SW480 (cell line): ENCODE measurements at places on chromosomes 3 and 15.

GRCh38 chr3:127707851-127708411 lies 35.2 kb downstream of the ABTB1 start:
- DNase-seq, result no peak

DNA sequence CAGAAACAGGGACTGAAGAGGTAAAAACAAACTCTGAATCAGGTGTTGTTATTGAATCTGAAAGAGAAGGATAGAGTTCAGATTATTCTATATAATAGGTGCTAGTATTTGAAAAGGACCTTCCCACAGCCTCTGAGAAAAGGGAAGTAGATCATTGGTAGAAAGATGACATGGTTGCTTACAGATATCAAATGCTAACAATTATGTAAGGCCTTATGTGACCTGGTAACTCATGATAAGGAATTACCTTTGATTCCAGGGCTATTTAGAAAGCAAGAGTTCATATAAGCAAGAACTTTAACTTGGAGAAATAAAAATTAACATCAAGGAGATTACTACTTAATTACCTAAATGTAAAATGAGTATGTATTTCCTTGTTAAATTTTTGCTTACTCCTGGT lies 7.6 kb downstream of the SLC27A2 start:
- no peak for DNase-seq

DNA sequence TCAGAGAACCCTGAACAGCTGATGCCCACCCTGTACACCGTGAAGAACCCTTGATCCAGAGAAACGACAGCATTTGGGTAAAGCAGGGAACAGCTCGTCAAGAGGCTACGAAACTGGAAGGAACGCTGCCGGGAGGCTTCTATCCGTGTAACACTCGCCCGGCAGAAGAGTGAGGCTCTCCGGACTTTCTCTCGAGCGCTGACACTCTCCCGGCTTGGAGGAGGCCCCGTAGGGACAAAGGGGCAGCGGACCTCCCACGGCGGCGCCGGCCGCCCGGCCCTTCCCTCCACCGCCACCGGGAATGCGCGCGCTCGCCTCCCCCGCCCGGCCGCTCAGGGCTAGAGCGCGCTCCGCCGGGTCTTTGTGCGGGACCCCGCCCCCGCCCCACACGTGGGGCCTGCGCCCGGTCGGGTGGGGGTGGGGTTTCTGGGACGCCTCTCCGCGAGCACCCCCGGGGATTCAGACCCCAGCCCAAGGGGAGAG lies 1.7 kb downstream of the HYAL2 start:
- no peak for DNase-seq

- DNase-seq, result no peak
Measured at GRCh38 chr3:144049374-144049773, 77.8 kb downstream of the DIPK2A start.

- DNase-seq, result no peak
Measured at GRCh38 chr15:62497356-62497755, 332.3 kb upstream of the C2CD4B start.

GRCh38 chr3:18370672-18371071 lies 54.5 kb downstream of the SATB1 start:
- no peak for DNase-seq

DNA sequence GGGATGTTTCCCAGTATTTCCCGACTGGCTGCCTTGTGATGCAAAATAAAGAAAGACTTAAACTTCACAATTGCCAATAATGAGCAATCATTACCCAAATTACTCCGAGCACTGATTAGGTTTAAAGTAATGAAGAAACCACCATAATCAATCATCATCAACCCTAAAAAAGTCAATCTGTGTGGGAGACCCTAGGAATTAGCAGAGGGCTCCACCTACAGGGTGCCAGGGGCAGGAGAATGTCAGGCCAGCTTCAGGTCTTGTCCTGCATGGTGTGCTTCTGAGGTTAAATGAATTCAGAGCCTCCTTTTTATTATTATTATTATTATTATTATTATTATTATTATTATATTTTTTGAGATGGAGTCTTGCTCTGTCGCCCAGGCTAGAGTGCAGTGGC lies 478.0 kb upstream of the ARRDC4 start:
- DNase-seq, result no peak

DNA sequence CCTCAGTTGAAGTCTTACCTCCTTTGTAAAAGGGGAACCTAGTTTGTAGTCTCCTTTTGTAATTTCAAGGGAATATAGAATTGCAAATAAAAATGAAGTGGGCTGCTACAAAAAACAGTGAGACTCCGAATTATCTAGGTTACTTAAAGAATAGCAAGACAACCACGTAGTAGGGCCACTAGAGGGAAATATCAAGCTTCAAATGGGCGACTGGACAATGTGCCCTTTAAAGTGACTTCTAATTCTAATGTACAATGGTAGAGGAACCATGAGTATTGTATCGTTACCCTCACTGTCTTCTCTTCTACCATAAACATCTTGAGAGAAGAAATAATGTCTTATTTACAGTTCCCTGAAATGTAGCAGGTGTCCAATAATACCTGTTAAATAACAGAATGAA lies 56.3 kb downstream of the TP63 start:
- no peak for DNase-seq

GRCh38 chr3:73605412-73605811 lies 19.3 kb downstream of the PDZRN3 start:
- DNase-seq, result no peak

DNA sequence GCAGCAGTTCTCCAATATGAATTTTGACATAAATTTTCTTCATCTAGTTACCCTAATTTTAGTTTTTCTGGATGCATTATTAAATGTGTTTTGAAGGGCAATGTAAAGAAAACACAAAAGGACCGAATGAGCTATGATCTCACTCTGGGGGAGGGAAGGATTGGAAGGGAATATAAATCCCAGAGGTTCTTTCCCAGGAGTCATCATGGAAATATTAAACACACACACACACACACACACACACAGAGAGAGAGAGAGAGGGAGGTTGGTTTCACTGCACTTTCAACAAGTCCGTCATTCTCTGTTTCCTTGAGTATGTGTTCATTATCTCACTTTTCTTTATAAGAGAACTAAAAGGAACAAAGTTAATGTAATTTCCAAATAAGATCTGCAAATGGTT lies 70.7 kb upstream of the DCBLD2 start:
- peak; percentile 92 for DNase-seq

GRCh38 chr3:18344306-18345014 lies 80.7 kb downstream of the SATB1 start:
- DNase-seq, result no peak

GRCh38 chr3:7265736-7266135 lies 404.8 kb downstream of the GRM7 start:
- DNase-seq, result no peak

DNA sequence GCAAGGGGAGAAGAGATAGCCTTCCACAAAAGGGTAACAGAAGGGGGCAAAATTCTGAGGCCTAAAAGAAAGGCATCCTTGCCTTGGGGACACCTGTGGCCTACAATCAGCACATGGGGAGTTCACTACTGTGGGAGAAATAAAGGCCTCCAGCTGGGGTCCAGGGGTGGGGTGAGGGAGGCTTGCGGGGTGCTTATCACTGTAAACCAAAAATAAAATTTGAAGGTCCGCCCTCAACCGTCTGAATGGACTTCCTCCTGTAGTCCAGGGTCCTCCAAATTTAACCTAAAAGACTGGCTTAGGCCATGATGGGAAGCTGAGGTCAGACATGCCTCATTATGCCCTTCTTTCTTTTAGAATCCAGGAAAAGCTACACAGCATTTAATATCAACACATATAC lies 2.1 kb upstream of the POLR2M start:
- no peak for DNase-seq

GRCh38 chr3:170485294-170485693 lies 66.6 kb downstream of the CLDN11 start:
- no peak for DNase-seq

DNA sequence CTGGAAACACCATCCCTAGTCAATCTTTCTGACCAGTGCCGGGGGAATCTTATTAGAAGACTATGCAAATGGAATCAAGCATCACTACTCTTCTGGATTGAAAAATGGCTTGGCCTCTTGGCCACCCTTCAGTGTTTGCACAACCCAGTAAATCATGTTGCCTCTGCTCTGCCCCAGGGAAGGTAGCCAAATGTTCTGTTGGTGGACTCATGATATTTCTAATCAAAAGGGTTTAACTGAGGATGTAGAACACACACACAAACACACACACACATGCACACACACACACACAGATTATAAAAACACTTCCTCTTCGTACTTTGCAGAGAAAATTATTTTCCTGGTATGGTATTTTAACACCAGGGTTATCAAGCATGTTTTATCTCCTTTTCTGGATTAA lies 7.9 kb downstream of the RBP2 start:
- no peak for DNase-seq

GRCh38 chr3:151740581-151740980 lies 6.9 kb downstream of the AADACL2 start:
- DNase-seq, result no peak

GRCh38 chr15:101115786-101116680 lies 135.8 kb downstream of the CHSY1 start:
- no peak for DNase-seq

DNA sequence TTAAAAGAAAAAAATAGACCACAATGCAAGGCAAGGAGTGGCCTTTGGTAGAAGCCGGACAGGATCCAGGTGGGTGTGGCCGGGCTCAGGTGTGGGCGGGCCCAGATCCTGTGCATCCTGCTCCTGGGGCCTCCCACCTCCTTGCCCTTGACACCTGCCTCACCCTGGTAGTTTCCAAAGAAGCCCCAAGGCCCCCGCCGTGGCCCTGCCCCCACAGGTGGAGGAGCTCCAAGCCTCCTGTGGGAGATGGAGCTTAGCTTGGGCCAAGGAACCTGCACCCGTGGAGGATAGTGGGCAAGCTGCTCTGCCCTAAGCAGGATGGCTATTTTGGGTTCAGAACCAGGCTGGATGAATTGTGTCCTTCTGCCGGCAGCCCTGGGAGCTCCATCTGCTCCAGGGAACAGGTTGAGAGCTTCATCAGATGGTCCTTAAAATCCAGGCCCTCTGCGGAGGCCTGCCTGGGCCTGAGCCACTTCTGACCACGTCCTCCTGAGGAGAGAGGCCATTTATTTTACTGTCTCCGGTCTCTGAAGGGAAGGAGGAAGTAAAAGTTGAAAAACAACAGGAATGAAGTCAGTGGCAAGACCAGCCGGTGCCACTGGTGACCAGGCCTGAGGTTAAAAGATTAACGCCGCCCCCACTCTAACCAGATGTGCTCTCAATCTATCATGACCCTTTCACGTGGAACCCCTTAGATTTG lies 53.9 kb upstream of the KLF13 start:
- DNase-seq, result no peak

- no peak for DNase-seq
Measured at GRCh38 chr3:150797155-150797554, 34.2 kb upstream of the SIAH2 start.

DNA sequence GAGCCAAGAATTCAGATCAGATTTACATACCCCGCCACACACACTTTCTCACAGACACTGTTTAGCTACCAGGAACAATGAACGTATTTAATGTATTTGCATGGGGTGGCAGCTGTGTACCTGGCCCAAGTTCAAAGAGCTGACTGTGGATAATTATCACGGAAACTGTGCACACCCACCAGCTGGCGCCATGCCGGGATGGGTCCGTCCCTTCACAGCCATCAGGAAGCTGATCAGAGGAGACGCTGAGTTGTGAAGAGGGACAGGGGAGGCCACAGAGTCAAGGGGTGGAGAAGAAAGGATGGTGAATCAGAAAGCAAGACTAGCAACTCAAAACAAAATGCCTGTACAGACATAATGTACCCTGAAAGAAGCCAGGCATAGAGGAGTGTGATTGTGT lies 13.1 kb upstream of the PLA2G4D start:
- peak; percentile 92 for DNase-seq

GRCh38 chr15:89429986-89430385 lies 66.4 kb downstream of the RHCG start:
- no peak for DNase-seq

DNA sequence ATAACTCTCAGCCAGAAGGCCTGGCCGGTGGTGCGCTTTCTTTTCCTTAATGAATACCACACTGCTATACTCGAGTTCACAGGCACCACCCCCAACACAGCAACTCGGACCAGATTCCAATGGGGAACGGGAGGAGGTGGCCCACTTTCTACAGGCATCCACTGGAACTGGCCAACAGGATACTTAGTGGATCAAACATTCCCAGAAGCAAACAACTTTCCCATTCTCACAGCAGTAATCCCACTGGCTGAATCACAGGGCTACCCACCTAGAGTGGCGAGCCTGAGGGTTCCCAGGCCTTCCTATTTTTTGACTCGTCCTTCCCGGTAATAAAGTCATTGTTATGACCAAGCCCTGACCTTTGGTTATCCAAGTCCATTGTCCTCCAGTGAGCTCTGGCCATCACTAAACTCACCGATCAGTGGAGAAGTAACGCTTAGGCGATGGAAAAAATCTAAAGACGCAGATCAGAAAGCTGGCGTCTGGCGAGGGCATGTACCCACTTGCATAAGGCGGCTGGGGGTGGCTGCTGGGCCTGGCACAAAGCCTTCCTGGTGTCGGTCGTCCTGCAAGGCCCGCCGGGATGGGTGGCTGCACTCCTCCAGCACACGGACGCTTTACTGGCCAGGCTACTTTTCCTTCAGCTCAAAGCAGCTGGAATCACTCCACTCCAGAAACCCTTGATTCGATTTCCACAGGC lies 1.2 kb downstream of the EOGT start:
- DNase-seq, result no peak

- DNase-seq, result no peak
Measured at GRCh38 chr15:98398886-98399285, 249.5 kb upstream of the IGF1R start.

- peak; percentile 8 for DNase-seq
Measured at GRCh38 chr15:96583671-96584070, 253.2 kb downstream of the NR2F2 start.

DNA sequence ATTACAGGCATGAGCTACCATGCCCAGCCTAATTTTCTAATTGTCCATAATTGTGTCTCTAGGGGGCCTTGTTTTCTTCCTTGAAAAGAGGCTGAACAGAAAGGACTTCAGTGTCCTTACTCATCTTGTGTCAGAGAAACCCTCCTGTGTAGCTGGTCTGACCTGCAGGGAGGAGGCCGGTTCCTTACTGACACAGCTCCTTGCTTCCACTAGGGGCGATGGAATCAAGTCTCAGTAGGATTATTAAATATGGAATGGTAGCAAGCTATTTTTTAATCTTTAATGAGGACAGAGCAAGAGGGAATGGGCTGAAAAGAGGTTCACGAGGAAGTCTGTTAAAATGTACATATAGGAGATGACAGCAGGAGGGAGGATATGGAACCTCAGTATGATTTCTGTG lies 8.6 kb downstream of the LPCAT4 start:
- no peak for DNase-seq

DNA sequence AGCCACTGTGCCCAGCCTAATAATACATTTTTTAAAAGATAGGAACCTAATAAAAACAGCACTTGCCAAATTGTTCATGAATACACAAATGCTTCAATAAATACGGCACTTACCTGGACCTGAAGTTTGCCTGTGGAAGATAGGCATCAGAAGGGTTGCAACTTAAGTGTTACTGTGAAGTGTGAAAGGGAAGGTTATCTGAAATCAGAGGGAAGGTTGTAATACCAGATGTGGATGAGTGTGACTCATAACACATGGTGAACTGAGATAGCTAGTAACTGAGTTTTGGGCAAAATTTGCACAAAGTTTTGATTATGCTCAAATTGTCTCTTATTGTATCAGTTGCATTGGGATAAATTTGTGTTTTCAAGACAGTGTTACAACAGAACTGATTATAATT lies 68.0 kb downstream of the ATP11B start:
- DNase-seq, result no peak
